ENCODE measurements at places on chromosomes 12 and 14. TPM values are rescaled to one million over a fixed set of nuclear protein-coding genes. Genes with fewer than 3 reads are reported as not detected.

KCNK13 gene
- not detected for total RNA-seq

ENDOU gene
- total RNA-seq: under 0.01 TPM

NXPH4 gene
- total RNA-seq: under 0.01 TPM

MANSC4 gene
- not detected for total RNA-seq

CEP290 gene
- 4.4 TPM for total RNA-seq

LHX5 gene
- not detected for total RNA-seq

TAS2R42 gene
- not detected for total RNA-seq

SIX4 gene
- 0.54 TPM for total RNA-seq

PLEKHG7 gene
- total RNA-seq: not detected

HCAR2 gene
- not detected for total RNA-seq

TPPP2 gene
- not detected for total RNA-seq

FSCB gene
- not detected for total RNA-seq

CD63 gene
- 1,784 TPM for total RNA-seq

CLEC14A gene
- total RNA-seq: 83.6 TPM

All from dermis lymphatic vessel endothelial cell (primary cell).